ENCODE measurements at places on chromosomes 6 and 20.

DNA sequence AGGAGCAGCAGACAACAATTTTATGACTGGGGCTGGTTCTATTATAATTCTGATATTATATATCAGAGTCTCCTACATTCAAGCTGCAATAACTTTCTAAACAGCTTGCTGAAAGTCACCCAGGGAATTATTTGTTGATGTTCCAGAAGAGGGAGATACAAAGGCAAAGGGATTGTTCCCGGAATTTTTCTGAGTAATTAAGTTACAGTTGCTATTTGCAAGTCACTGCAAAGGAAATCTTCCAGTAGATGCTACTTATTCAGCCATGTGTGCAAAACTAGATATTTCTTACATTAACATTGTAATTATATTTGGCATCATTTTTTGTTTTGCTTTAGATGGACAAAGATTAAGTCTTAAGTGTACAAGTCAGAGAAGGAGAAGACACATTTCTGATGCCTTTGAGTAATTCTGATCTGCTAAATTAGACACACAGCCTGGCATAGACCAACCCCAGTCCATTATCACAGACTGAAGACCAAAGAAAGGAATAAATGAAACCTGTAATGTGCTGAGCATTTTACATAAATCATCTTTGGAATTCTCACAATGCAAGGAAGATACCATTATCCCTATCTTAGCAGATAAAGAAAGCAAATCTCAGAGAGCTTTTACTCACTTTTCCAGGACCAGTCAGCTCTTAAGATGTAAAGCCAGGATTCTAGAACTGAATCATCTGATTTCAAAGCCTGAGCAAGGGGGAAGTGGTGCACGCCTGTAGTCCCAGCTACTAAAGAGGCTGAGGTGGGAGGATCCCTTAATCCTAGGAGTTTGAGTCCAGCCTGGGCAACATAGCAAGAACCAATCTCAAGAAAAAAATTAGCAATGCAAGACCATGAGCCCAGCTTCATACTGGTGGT is 62.6 kb upstream of the AKAP12 start:
- no peak for DNase-seq

- no peak for DNase-seq
These were observed 37.6 kb upstream of the LYRM2 start for GRCh38 chr6:89675949-89676748.

DNA sequence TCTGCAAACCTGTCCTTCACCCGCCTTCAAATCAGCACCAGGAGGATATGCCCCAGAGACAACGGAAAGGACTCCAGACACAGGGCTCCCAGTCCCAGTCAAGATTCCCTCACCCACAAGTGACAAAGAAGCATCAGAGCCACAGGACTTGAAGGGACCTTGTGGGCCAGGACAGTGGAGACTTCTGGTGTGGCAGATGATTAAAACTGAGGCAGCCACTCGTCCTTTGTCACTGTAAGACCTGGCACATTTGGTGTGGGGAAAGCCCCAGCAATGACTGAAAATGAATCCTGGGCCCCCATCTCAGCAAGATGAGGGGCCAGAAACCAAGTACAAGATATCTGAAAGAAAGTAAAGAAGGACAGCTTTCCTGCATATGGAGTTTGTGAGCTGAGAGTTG is 15.6 kb upstream of the GMPR start:
- no peak for DNase-seq

DNA sequence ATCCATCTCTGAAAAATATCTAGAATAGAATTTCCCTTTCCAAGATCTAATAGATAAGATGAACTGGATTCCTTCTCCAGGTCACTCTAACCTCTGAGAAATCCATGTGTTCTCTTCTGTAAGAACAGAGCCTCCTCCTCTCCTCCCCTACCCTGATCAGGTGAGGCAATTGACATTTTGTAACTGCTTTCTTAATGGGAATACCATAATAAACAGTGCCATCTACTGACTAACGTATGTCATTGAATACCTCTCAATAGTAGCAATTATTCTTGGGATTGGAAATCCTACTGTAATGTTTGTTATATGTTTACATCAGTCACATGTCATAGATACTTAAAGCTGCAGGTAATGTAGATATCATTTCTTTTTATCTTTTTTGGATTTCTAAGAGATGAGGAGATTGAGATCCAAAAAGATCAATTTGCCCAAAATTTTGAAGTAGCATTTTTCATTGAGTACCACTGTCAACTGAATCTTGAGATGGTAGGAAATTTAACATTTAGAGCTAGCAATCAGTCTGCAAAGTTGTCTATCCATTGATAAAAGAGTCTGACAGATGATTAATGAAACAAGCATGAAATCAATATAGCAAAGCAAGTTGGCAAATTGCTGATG is 365.8 kb upstream of the HSF2 start:
- DNase-seq = no peak

DNA sequence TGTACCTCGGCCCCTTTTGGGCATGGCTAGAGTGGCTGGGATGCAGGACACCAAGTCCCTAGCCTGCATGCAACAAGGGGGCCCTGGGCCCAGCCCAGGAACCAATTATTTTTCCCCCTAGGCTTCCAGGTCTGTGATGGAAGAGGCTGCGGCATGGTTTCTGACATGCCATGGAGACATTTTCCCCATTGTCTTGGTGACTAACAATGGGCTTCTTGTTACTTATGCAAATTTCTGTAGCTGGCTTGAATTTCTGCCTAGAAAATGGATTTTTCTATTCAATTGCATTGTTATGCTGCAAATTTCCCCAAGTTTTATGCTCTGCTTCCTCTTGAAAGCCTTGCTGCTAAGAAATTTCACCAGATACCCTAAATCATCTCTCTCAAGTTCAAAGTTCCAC is 1269.6 kb upstream of the CITED2 start:
- no peak for DNase-seq

DNA sequence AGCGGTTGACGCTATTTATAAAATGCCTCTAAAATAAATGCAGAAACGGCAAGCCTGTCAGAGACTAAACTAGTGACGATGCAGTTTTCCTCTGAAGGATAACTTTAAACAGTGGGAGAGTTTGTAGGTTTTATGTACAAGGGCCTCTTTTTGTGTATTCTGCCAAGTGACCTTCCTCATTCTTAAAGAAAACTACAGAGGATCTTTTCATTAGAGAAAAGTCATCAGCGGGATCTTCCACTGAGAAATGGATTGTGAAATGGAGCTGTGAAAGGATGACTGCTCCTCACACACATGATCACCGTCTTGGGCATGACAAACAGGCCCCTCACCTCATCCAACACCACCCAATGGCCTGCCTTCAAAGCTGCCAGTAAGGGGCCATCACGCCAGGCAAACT is 89.0 kb upstream of the LYRM2 start:
- no peak for DNase-seq

GRCh38 chr6:133953634-133954415 is 801 bp downstream of the TBPL1 start:
- DNase-seq = no peak

- no peak for DNase-seq
These were observed 143.1 kb upstream of the INSM1 start for GRCh38 chr20:20224806-20225205.

GRCh38 chr6:79927758-79928157 is 19.6 kb downstream of the ELOVL4 start:
- no peak for DNase-seq

DNA sequence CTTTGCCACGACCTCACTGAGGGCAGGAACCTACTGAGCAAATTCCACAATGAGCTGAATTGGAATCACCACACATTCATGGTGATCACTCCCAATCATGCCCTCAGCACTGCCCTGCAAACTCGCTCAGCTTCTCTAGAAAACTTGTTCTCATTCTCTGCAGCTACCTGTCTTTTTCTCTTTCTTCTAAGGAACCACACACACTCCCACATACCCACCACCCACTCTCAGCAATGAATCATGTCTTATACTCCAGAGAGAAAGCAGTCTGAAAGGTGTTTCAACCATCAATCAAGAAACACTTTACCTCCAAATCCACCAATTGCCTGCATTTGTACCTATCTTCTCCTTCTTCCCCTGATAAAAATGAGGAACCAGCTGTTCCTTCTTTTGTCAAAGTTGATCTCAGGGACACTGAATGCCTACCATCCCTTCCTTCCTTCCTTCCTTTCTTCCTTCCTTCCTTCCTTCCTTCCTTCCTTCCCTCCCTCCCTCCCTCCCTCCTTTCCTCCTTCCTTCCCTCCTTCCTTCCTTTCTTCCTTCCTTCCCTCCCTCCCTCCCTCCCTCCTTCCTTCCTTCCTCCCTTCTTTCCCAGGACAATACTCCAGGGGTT is 84.6 kb upstream of the SGK1 start:
- DNase-seq = no peak

GRCh38 chr6:12537389-12537788 is 179.2 kb upstream of the PHACTR1 start:
- no peak for DNase-seq

DNA sequence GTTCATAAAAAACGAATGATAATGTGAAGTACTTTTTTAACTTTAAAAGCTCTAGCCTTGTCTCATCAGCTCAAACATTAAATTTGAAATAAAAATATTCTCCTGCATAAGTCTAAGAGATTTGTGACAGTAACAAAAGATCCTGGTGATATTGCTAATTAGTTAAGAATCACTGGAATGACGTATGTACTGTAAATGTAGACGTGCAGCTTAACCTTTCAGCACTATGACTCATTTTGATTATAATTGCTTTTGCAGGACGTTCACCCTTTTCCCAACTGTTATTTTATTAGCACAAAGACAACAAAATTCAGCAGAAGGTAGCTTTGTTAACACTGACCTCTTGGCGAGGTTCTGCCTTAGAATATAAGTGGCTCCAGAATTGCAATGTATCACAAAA is 68.6 kb downstream of the TENT5A start:
- no peak for DNase-seq

- no peak for DNase-seq
These were observed 30.8 kb upstream of the HLA-DOA start for GRCh38 chr6:33040157-33040556.

- DNase-seq = no peak
These were observed 51.3 kb downstream of the LRFN2 start for GRCh38 chr6:40535819-40536380.

- no peak for DNase-seq
These were observed 65.8 kb upstream of the JAG1 start for GRCh38 chr20:10739566-10739965.

- DNase-seq = no peak
These were observed 249.7 kb upstream of the SYNCRIP start for GRCh38 chr6:85892346-85892745.

DNA sequence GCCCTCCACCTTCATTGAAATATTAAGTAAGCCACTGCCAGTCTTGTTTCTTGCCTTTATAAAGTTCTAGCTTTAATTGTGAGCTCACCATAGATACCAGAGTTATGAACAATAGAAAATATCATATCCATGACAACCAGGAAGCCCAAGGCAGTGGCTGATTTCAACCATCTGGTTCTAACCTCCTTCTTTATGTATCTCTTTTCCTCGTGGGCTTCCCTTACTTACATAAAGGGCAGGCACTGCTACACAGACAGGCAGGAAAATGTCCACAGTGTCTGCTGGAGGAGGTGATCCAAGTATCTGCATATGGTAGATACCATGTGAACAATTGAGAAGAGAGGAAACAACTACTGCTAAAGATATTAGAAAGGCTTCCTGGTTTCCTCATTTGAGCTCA is 65.2 kb upstream of the PRND start:
- no peak for DNase-seq

DNA sequence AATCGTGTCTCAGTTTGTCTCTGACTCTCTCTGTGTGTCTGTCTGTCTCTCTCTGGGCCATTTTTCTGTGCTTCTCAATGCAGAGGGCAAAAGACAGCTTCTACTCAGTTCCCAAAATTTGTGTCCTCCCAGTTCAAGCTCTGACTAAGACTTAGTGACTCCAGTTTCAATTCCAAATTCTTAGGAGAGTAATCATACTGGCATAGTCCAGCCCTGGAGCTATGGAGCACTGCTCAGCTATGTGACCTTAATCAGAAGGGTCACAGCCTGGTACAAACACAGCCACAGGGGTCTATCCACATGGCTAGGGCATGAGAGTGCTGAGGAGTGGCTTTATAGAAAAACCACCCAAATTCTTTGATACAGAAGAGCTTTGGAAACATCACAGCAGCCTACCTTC is 91.9 kb downstream of the FOXF2 start:
- DNase-seq = no peak

DNA sequence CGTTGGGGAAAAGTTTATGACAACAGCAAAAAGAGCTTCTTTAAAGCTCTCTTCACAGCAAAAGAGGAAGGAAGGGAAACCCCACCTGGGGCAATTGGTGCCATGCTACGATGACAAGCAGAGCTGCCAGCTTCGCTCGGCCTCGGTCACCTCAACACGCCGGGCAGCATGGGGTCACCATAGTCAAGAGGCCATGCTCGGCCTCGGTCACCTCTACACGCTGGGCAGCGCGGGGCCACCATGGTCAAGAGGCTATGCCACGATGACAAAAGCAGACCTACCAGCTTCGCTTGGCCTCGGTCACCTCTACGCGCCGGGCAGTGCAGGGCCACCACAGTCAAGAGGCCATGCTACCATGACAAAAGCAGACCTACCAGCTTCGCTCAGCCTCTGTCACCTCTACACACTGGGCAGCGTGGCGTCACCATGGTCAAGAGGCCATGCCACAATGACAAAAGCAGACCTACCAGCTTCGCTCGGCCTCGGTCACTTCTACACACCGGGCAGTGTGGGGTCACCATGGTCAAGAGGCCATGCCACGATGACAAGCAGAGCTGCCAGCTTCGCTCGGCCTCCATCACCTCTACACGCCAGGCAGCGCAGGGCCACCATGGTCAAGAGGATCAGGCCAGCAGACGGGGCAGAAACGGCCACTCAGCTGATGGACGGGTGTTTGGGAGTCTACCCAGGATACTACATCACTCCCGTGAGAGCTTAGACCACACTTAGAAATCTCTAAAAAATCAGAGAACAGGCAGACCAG is 12.1 kb downstream of the APMAP start:
- peak; percentile 69 for DNase-seq

- DNase-seq = no peak
These were observed 26.5 kb downstream of the VNN1 start for GRCh38 chr6:132687306-132687705.

DNA sequence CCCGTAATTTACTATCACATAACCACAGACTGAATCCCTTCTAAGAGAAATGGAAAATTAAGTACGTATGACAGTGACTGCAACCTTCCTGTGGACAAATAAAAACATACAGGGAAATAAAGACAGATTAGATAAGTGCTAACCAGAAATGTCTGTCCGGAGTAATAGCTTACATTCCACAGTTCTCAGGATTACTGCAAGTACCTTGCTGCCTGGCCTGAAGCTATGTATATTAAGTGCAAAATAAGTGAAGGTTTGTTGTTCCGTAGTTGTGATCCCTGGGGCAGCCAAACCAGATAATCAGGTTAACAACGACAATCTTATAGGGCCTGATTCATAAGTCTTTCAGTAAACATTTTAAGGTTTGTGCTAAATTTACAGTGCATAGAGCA is 2.8 kb downstream of the NEDD9 start:
- no peak for DNase-seq

DNA sequence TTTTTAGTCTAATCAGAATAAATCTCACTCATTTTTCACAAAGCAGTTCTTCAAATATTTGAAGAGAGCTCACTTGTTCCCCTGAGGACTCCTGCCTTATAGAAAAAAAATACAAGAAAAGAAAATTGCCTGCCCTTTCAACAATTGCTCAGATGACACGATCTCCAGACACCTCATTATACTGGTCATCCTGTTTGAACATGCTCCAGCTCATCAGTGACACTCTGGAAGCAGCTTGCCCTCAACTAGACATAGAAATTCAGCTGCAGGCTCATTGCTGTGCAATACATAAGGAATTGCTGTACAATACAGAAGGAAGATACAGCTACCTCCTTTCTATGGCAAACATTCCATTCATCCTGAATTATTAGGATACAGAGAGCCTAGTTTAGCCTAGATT is 73.1 kb downstream of the OPN5 start:
- no peak for DNase-seq
